Activated T-cell treated with anti-CD3 and anti-CD28 coated beads, Interleukin-2, amount 50 U/mL, for 48 hours (primary cell): ENCODE measurements at places on chromosomes 5 and 9.

DNA sequence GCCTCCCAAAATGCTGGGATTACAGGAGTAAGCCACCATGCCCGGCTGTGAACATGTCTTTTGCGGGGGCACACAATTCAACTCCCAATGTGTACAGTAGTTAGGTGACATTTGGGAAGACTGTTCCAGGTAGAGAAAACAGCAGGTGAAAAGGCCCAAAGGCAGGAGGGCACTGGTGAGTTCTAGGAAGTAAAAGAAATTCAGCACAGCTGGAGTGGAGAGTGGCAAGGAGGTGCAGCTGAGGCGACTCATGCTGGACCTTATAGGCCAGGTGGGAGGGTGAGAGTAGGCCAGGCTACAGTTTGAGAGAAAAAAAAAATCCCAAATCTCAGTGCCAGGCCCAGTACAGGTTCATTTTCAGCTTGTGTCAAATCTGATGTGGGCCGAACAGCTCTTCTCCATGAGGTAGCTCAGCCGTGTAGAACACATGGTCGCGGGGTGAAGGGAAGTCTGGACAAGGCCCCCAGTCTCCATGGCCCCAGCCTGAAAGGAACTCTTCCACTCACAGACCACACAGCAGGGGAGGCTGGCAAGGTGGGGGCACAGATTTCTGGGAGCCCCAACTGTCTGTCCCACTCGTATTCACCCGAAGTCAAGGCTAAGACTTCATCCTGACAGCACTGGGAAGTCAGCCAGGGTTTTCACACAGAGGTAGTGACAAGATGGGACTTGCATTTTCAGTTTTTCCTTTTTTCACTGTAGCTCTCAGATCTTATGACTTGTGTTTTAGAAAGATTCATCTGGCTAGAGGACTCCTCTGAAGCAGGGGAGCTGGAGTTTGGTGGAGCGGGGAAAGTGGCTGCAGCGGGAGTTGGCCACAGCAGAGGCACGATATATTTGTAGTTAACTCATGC, 4.5 kb upstream of the HNRNPAB start:
- no peak for DNase-seq

- no peak for DNase-seq
Measured at GRCh38 chr5:84825606-84826005, 440.9 kb upstream of the EDIL3 start.

- DNase-seq: no peak
Measured at GRCh38 chr5:9212605-9213004, 333.3 kb downstream of the SEMA5A start.

GRCh38 chr5:176180339-176180738, 57.9 kb upstream of the SIMC1 start:
- DNase-seq: no peak

DNA sequence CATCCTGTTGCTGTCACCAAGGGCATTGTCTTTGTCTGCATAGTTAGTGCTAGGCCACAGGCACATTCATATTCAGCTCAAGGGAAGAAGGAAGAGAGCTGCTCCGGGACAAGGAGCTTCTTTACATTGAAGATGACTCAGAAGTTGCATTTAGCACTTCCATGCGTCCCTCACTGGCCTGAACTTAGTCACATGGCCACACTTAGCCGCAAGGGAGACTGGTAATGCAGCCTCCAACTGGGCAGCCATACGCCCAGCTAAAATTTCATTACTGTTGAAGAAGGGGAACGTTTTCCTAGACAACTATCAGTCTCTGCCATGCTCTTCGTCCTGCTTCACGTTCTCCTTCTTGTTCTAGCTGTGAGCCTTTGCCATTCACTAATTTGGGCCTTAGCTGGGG, 20.0 kb downstream of the ACTL7B start:
- DNase-seq: no peak

DNA sequence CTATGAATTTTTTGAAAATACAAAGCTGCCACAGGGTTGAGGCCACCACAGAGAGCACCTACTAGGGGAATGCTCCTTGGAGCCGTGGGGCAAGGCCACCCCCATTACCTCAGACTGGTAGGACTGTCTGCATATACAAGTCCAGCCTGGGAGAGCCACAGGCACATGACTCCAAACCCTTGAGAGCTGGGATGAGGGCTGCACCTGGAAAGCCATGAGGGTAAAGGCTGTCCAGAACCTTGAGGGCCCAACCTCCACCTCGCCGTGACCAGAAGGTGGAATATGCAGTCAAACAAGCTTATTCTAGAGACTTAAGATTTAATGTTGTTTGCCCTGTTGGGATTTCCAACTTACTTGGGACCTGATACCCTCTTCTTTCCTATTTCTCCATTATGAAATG, 69.5 kb upstream of the TSLP start:
- DNase-seq: no peak
